ENCODE measurements at places on chromosomes 13 and 19.

DNA sequence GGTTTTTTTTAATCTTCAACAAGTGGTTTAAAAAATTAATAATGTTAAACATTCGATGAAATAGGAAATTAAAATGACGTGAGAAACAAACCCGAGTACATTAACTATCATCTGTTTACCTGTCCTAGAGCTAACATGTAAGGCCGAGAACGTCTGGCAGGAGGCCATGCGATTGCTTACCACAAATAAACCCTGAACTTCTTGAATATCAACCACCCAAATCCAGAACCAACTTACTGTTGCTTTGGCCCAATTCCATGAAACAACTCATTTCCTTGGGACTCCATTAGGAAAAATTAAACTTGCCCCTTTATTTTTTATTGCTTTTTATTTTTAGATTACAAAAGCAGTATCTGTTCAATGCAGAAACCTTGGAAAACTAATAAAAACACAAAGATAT, 228.9 kb upstream of the IRS2 start:
- DNase-seq, result no peak

- no peak for DNase-seq
Measured at GRCh38 chr19:33668968-33669367, 47.2 kb downstream of the CHST8 start.

- DNase-seq, result peak; percentile 38
Measured at GRCh38 chr13:27038323-27038722, 133.3 kb downstream of the USP12 start.

DNA sequence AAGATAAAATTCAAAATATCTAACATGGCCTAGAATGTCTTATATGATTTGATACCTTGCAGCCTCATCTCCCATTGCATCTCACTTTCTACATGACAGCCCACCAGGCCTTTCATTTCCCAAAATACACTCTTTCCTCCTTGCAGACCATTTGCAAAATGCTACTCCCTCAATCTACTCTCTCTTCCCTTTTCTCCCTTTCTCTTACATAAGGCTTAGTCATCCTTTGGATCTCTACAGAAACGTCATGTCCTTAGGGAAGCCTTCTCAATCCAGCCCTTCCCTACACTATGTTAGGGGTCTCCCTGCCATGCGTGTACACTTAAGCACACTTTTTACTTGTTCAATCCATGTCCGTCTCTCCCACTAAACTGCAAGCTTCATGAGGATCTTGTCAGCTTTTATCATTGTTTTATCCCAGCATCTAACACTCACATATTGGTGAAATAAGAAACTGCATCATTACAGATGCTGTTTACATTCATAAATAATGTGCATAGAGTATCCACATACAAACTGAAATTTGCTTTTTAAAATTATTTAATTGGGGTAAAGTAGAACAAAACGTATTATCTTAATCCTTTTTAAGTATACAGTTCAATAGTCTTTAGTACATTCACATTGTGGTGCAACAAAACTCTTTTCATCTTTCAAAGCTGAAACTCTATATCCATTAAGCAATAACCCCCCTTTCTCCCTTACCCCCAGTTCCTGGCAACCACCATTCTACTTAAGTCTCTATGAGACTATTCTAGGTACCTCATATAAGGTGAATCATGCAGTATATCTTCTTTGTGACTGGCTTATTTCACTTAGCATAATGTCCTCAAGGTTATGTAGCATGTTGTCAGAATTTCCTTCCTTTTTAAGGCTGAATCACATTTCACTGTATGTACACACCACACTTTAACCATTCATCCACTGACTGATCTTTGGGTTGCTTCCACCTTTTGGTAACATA, 11.5 kb upstream of the WBP4 start:
- DNase-seq, result no peak

GRCh38 chr19:37505958-37506386, 767 bp upstream of the ZNF793 start:
- DNase-seq, result no peak

- DNase-seq, result peak; percentile 40
Measured at GRCh38 chr13:97028441-97029299, 34.4 kb upstream of the OXGR1 start.

DNA sequence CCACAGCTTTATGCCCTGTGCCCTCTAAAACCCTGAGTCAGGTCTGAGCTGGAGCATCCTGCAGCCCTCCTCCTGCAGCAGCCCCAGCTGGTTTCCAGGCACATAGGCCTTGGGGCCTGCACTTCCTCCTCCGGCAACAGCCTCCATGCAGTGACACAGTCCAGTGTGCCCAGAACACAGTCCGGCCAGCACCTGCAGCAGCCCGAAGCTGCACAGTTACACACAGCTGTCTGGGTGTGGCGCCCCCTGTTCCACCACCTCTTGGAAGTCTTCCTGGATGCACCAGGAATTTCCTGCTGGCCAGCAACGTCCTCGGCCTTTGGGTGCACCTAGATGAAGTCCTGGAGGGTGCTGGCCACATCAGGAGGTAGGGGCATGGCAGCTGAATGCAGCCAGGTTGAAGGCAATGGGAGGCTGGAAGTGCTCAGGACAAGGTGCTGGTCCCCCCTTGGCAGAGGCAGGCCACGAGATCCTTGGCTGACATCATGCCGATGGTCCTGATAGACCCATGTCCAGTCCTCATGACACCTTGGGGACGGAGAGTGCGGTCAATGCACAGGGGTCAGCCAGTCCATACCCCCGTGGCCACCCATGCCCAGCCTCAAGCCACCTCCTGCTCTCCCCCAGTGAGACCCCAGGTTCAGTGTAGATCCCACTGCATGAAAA, 27.1 kb upstream of the PARP4 start:
- no peak for DNase-seq

GRCh38 chr19:35350591-35350990, 2.9 kb downstream of the FFAR1 start:
- DNase-seq, result no peak

GRCh38 chr13:106028911-106029310, 506.6 kb downstream of the EFNB2 start:
- DNase-seq, result no peak

DNA sequence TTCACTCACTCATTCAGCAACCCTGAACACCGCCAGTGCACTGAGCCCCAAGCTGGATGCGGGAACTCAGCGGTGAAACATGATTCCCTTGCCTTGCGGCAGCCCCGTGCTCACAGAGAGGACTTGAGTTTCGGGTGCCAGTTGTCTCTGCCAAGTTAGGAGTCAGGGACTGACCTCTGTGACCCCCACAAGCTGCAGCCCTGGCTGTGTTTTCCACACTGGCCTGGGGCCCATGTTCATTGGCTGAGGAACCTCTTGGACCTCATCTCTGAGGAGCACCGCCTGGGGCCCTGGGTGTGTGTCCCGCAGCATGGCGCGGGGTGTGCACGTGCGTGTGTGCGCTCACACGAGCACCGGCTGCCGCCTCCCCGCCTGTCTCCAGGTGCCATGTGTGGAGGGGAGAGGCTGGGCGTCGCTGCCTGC, 31.0 kb downstream of the CAPN12 start:
- DNase-seq, result no peak

DNA sequence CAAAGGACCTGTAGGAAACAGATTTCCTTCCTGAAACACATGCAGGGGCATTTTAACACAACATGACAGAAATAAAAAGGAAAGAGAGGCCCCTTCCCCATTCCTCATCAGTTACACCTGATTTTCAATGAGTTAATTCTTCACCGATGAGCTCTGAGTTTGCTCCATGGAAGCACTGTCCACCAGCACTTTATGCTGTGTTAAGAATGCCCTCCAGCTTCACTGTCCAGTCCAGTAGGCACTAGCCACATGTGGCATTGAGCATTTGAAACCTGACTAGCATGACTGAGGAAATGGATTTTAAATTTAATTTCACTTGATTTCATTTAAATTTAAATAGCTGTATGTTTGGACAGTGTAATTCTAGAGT, 217.2 kb upstream of the SLC10A2 start:
- peak; percentile 2 for DNase-seq

DNA sequence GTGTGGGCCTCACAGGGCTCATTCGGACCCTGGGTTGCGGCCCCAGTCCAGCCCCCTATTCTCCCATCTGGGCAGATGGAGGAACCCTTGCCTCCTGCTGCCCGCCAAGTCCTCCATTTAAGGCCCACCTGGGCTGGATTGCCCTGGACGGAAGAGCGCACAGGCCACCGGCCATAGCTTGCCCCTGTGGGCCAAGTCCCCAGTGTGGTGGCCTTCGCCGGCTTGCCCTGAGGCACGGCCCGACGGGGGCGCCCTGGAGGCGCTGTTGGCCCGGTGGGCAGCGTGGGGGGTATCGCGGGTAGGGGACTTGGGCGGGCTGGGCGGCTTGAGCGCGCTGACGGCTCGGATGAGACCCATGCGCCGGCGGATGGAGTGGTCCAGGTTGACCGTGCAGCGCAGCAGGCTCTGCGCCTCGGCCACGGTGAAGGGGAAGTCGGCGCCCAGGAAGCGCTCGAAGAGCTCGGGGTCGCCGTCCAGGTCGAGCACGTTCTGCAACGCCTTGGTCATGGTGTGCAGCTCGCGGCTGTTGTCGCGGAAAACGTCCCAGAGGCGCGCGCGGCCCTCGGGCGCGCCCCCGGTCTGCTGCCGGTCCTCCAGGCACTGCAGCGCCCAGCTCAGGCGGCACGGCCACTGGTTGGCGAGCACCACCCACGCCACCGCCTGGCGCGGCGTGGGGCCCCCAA, 8.8 kb downstream of the NKPD1 start:
- DNase-seq, result no peak

GRCh38 chr13:40389081-40389641, 277.3 kb downstream of the FOXO1 start:
- no peak for DNase-seq

DNA sequence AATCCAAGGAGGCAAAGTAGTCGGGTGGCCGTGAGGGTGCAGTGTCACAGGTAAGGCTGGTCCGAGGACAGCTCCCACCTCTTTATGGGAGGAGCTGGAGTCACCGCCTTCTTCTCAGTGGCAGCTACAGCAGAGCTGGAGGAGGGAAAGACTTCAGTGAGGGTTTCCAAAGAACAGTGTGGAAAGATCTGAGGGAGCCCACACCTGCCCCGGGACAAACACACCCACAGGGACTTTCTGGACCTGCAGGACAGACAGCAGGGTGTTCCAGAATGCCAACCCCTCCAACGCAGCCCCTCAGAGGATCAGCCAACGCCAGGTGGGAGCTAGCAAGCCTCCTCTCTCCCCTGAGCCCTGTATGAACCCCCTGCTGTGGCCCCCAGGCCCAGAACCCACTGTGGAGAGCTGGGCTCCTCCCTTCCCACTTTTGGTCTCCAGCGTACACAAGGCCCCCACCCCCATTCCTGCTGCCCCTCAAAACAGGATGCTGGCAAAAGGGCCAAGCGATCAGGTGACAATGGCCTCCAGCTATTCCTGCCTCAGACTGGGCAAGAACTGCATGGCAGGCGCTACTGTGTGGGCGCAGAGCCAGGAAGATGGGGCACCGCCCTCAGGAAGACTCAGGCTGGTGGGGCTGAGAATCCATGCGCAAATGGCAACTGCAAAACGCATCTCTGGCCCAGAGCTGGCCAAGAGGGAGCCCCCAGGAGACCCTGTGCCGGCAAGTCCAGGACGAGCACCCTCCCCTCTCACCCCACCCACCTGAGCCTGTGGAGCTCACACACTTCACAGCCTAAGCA, 3.5 kb upstream of the CD320 start:
- DNase-seq, result no peak
